ENCODE measurements at places on chromosomes 7 and 10. TPM values are rescaled to one million over a fixed set of nuclear protein-coding genes. Genes with fewer than 3 reads are reported as not detected.

KCNIP2 gene
- total RNA-seq = 2.3 TPM

ZNF786 gene
- 3.9 TPM for total RNA-seq

HMX2 gene
- total RNA-seq = 0.20 TPM

ANKRD26 gene
- 5.3 TPM for total RNA-seq

HOXA2 gene
- 2.7 TPM for total RNA-seq

UNCX gene
- not detected for total RNA-seq

SUGCT gene
- total RNA-seq = 10.3 TPM

GPR15LG gene
- total RNA-seq = 621 TPM

GRID1 gene
- 1.0 TPM for total RNA-seq

CRHR2 gene
- 0.09 TPM for total RNA-seq

COL1A2 gene
- 28.1 TPM for total RNA-seq

THSD7A gene
- 1.7 TPM for total RNA-seq

AFAP1L2 gene
- 12.5 TPM for total RNA-seq

MARVELD1 gene
- total RNA-seq = 24.9 TPM

ENTPD7 gene
- total RNA-seq = 21.5 TPM

WDR86 gene
- total RNA-seq = 2.8 TPM

BICC1 gene
- total RNA-seq = 1.7 TPM

GFRA1 gene
- total RNA-seq = 5.1 TPM

IFIT5 gene
- total RNA-seq = 10.6 TPM
